Midbrain (tissue), 1 donor: ENCODE measurements at places on chromosomes 4 and X.

- no peak for DNase-seq
Observed at GRCh38 chrX:118654331-118654730, 73.1 kb upstream of the IL13RA1 start.

DNA sequence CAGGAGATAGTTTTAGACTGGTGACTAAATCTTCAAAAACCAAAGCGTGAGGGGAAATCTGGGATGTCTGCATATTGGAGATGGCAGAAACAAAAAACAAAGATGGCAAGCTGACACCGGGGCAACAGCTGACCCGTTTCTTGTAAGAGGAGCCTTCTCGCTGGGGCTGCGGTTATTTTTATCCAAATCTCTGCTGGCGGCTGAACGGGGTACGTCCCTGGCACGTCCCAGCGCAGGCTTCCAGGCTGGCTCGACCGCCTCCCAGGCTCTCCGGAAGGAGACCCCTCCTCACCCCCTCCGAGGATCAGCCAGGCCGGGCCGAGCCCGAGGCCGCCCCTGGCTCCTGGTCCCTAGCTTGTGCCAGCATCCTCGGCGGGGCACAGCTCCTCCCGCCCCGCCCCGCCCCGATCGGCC is 403 bp downstream of the SGCB start:
- DNase-seq = peak; percentile 57

DNA sequence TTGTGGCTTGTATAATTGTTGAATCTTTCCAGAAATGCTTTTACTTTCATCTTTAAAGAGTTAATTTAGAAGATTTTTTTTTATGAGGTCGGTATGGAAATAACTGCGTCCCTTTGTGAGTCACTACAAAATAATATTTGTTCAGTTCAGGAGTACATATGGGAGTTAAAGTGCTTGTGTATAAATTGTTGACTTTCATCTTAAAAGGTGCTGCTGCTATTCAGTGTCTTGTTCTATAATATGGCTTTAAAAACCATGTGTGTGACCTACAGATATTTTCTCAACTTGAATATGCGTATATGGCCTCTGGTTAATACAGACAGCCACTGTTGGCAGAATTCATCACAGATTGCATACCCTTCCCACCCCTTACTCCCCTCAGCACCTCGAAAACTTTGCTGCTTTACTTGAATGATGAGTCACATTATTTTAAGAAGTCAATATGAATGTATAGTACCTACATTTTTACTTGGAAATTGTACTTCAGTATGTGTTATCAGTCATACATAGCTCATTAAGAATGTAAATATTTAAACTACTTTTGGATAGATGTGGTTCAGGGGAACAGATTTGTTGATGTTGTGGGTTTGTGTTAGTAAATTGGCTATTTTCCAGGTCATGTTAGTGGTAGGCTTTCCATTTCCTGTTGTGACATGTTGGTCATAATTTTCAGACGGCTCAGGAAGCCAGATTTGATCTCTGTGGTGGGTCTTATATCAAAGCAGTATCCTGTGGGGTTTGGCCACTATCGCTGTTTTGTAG is 1.5 kb downstream of the CLCN3 start:
- no peak for DNase-seq

DNA sequence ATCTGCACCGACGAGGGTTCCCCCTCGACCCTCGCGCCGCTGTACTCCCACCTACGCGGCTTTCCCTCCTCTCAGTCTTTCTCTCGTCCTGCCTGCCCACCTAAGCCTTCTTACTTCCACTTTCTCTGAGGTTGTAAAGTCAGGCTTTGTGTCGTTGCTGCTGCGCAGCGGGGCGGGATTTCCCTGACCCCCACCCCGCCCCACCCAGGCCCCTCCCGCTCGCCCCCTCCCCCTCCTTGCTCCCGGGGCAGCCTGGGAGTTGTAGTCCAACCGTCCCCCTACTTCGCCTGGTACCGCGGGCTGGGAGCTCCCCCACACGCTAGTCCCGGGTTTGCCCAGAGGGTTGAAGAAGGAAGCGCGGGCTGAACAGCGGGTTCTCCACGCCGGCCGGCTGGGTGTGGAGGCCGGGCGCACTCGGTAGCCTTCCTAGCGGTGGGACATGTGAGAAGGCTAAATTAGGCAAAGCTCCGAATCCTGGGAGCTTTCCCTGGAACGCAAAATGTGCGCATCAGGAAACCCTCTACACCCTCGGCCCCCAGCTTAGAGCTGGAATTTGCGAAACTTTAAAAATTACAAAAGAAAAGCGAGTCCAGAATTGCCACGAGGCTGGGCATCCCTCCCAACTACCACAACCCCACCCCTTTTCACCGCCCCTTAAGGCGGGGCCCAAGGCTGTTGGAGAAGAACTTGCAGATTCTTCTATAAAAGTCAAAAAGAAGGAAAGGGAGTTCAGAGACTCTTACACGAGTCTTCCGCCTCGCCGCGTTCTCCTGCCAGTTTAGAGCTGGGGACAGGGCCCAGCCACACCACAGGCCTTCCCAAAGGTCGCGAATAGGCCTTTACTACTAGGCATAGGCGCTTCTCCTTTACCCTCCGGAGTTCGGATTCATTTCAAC is at the start of gene ATP11C:
Gene ATP11C, minus strand, starts transcription at position 153 of the 896 bp plus-strand sequence. CDS start 1,011 bp downstream, outside the sequence.
- DNase-seq = peak; percentile 77

GRCh38 chrX:129945131-129945530 is 37.3 kb upstream of the BCORL1 start:
- no peak for DNase-seq

DNA sequence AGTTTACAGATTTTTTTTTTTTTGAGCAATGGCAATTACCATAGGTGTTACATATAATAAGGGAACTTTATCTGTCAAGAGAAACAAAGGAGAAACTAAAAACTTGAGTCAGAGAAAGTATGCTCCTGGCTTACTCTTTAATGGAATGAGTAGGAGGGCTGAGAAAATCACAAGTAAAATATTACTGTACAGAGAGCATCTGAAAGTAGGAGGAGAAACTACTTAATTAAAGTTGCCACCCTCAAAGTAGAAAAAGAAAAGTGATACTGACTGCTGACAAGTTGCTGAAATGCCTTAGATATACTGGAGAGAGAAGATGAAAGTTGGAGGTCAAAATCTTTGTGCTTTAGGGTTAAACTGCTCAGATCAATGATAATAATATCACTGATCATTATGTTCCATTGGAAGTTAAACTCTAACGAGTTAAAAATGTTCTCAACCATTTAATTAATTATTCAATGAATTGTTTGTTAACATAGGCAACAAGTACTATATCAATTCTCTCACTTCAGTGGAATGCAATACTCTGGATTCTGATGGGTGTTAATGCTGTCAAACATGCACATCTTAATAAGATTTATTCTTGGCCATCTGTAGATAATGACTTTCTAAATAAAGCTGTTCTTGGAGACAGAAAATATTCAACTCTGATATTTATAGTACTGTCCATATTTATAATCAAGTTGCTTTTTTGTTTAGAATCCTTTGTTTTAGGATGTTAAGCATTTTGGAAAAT is 61.2 kb upstream of the CAMK2D start:
- DNase-seq = no peak
